SK-N-MC (cell line): ENCODE measurements at places on chromosomes 13 and 19.

GRCh38 chr13:99055281-99055680 is 77.4 kb upstream of the DOCK9 start:
- no peak for DNase-seq

DNA sequence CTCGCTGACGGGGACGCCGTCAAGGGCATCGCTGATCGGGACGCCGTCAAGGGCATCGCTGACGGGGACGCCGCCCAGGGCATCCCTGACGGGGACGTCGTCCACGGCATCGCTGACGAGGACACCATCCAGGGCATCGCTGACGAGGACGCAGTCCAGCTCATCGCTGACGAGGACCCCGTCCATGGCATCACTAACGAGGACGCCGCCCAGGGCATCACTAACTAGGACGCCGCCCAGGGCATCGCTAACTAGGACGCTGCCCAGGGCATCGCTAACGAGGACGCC is 945.2 kb downstream of the TUBA3C start:
- DNase-seq = no peak

GRCh38 chr13:22103046-22104027 is 432.5 kb downstream of the FGF9 start:
- no peak for DNase-seq

GRCh38 chr19:12205296-12205695 is 42.4 kb downstream of the ZNF136 start:
- DNase-seq = no peak

DNA sequence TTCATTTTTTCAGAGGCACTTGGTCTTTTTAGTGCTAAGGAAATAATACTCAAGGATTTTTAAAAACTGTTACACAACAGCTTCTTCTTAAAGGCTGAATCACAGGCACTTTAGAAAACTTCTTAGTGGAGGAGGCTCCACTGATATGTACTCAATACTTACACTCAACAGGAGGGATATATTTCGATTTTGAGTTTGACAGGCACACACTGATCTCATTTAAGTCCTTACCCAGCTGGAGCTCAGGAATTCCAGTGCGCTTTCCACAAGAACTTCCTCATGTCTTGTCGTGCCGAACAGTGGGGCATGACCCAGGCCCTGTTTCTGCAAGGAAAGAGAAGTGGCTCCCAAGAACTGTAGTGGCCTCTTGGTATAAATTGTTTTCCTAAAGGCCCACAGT is 103.8 kb downstream of the RGCC start:
- no peak for DNase-seq

GRCh38 chr19:37511186-37511585 is 4.4 kb downstream of the ZNF793 start:
- no peak for DNase-seq

DNA sequence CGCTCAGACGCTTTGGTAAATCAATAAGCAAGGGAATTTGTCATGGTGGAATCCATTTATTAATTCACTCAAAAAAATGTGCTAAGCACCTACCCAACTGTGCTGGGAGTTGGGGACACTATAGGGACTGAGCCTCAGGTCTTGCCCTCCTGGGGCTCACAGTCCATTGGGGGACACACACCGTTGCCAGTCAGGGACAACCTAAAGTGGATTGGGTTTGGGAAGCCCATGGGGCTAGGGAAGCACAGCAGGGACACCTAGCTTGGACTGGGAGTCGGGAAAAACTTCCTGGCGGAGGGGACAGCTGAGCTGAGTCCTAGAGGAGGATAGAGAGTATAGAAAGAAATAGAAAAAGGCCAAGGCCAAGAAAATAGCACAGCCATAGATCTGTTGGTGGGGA is 8.5 kb downstream of the FOSB start:
- no peak for DNase-seq

- DNase-seq = no peak
These were observed 3.1 kb downstream of the ZNF383 start for GRCh38 chr19:37221136-37221535.

GRCh38 chr19:37334179-37335071 is 36.5 kb upstream of the ZNF527 start:
- DNase-seq = peak; percentile 53

DNA sequence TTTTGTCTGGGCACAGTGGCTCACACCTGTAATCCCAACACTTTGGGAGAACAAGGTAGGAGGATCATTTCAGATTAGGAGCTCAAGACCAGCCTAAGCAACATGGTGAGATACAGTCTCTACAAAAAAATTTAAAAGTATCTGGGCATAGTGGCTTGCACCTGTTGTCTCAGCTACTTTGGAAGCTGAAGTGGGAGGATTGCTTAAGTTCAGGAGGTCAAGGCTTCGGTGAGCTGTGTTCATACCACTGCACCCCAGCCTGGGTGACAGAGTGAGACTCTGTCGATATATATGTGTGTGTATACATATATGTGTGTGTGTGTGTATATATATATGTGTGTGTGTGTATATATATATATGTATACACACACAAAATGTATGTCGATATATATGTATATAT is 833.0 kb downstream of the PCDH9 start:
- DNase-seq = no peak

- no peak for DNase-seq
These were observed 8.2 kb downstream of the SPPL2B start for GRCh38 chr19:2336528-2337328.
